T-helper 17 cell (primary cell): ENCODE measurements at places on chromosomes 6 and 20. TPM values are rescaled to one million over a fixed set of nuclear protein-coding genes. Genes with fewer than 3 reads are reported as not detected.

The STMND1 gene
- not detected for total RNA-seq

DNA sequence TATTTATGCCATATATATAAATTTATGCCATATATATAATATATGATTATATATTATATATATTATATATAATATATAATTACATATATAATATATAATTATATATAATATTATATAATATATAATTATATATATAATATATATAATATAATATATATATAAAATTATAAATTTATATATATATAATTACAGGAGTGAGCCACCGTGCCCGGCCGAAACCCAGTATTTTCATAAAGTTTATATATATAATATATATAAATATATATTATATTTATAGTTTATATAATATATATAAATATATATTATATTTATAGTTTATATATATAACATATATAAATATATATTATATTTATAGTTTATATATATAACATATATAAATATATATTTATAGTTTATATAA, 31.6 kb downstream of the NKX2-4 start:
- DNase-seq: no peak
- no peaks in the 10 kb centered on the region for H3K27me3 ChIP-seq
- peaks cover 11% of the 10 kb centered on the region for H3K4me1 ChIP-seq
- H3K36me3 ChIP-seq: peaks cover 27% of the 10 kb centered on the region
- H3K4me3 ChIP-seq: no peak overlapping the region

DNA sequence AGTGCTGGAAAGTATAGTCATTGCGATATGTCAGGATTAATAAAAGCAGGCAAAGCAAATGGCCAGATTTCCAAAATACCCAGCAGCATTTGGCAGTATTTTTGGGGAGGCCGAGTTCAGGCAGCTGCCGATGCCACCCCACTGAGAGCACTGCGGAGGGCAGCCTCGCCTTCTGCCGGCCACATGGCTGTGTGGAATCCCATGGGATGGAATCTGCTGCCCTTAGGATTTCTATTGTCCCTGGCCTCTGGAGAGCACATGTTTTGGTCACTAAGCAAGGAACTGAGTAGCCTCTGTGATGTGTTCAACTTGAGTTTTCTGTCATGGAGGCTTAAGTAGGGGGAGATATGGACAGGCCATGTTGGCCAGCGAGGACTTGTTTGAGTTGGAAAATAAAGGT, 123.0 kb downstream of the FARS2 start:
- no peaks in the 10 kb centered on the region for H3K27me3 ChIP-seq
- peaks cover 4% of the 10 kb centered on the region for H3K36me3 ChIP-seq
- no peak overlapping the region for H3K4me3 ChIP-seq
- peaks cover 13% of the 10 kb centered on the region for H3K4me1 ChIP-seq

- no peaks in the 10 kb centered on the region for H3K4me1 ChIP-seq
- no peak for DNase-seq
- no peak overlapping the region for H3K4me3 ChIP-seq
- no peaks in the 10 kb centered on the region for H3K36me3 ChIP-seq
- H3K27ac ChIP-seq: no peak overlapping the region
Measured at GRCh38 chr6:168333989-168334388, 14.4 kb upstream of the DACT2 start.

DNA sequence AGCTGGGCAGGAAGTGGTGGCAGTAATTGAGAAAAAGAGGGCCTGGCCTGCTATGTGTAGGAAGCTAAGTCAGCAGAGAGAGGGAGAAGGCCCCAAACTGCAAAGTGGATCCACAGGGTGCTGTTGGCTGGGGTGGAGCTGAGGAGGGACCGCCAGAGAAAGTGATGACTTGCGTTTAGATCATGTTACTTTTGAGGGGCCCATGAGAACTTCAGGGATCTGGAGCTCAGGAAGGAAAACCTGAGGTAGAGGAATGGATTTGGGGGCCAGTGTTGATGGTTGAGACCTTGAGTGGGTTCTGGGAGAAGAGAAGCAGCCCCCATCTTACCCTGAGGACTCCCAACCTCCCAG, 155.5 kb downstream of the MRPL14 start:
- no peaks in the 10 kb centered on the region for H3K36me3 ChIP-seq
- no peak overlapping the region for H3K27ac ChIP-seq
- no peaks in the 10 kb centered on the region for H3K4me1 ChIP-seq
- no peak for DNase-seq
- H3K27me3 ChIP-seq: peaks cover 55% of the 10 kb centered on the region

- H3K4me3 ChIP-seq: no peak overlapping the region
- no peaks in the 10 kb centered on the region for H3K4me1 ChIP-seq
- no peak for DNase-seq
- no peak overlapping the region for H3K27ac ChIP-seq
- no peaks in the 10 kb centered on the region for H3K36me3 ChIP-seq
Measured at GRCh38 chr6:113539623-113540022, 317.5 kb upstream of the MARCKS start.

- H3K4me3 ChIP-seq: no peak overlapping the region
- no peak for DNase-seq
- no peaks in the 10 kb centered on the region for H3K27me3 ChIP-seq
- H3K27ac ChIP-seq: no peak overlapping the region
- no peaks in the 10 kb centered on the region for H3K4me1 ChIP-seq
Measured at GRCh38 chr6:103783329-103783728, 1076.4 kb downstream of the HACE1 start.

- no peaks in the 10 kb centered on the region for H3K4me1 ChIP-seq
- H3K4me3 ChIP-seq: no peak overlapping the region
- no peak for DNase-seq
- peaks cover 58% of the 10 kb centered on the region for H3K27me3 ChIP-seq
Measured at GRCh38 chr20:58759947-58760346, 67.3 kb downstream of the NPEPL1 start.

DNA sequence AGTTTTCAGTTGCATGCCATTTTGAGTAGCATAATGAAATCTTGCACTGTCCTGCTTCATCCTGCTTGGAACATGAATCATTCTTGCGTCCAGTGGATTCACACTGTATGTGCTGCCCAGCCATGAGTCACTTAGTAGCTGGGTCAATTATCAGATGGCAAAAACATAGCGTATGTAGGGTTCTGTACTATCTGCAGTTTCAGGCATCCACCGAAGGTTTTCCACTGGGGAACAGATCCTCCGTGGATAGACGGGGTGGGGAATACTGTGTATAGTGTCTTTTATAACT, 61.4 kb downstream of the IL22RA2 start:
- no peak overlapping the region for H3K4me3 ChIP-seq
- H3K27ac ChIP-seq: no peak overlapping the region
- no peaks in the 10 kb centered on the region for H3K27me3 ChIP-seq
- peaks cover under 1% of the 10 kb centered on the region for H3K36me3 ChIP-seq
- no peak for DNase-seq
- H3K4me1 ChIP-seq: peaks cover 2% of the 10 kb centered on the region
